GM06990 (cell line): ENCODE measurements at places on chromosomes 5 and 9.

DNA sequence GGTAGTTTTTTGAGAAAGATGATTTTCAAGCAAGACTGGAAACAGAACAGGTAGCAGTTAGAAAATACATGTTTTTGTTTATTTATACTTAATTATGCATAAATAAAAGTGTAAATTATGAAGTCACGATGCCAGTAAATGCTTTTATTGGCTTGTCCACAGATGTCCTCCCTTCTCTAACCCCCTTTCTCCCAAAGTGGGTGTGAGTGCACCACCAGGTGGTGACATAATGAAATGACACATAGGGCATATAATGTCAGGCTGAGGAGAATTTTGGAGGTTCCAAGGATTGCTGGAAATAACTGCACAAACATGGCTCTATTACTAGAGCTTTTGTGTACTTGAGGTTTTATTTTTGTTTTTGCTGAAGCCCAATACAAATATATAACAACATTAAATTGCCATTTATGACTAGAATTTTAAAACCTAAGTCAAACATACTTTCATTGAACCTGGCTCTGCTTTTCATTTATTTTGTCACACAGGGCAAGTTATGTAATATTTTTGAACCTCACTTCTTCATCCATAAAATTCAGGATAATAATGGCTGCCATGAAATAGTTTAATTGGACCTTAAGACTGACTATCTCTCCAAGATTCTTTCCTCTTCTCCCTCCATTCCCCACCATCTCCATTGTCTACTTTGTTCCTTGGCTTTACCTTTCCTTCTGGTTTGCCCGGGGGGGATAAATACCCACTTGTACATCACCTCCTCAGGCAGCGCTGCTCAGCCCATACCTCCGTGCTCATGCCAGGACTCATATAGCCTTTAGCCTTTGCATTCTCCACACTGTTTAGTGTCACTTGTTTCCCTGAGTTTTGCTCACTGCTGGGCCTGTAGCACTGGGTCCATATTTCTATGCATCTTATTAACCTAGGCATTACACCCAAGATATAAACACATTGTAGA, 168.8 kb downstream of the PDE4D start:
- DNase-seq: no peak

GRCh38 chr9:110351009-110351467, 13.4 kb upstream of the TXNDC8 start:
- DNase-seq: no peak

DNA sequence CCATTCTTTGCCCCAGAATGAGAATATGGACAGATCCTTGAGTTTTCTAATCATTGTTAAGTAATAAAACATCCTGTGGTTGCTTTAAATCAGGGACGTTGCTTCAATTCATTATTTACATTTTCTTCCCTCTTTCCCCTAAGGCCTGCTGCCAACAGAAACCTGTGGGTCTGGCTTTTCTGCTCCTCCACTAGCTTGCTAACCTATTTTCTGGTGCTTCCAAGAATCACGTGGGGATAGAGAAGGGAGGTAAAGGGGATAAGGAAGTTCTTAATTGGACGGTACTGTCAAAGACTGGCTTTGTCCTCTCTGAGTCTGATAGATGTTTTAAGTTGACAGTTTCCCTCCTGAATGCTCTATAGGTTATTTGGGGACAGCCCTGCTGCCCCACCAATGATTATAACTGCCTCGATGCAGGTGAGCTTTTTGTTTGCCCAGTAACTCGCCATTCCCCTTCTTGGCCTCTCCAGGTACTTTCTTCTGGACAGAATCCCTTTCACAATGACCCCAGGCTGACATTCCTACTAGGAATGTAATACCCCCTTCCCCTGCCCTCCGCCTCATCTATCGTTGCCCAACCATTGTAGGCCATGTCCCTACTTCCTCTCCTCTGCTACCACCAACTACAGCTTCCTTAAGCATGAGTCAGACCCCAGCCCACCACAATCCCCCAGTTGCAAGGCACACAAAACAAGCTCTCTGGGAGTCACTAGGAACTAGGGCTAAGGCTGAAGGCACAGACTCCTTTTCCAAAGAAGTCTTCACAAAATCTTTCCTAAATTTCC, 19.9 kb upstream of the CPEB4 start:
- DNase-seq: no peak

DNA sequence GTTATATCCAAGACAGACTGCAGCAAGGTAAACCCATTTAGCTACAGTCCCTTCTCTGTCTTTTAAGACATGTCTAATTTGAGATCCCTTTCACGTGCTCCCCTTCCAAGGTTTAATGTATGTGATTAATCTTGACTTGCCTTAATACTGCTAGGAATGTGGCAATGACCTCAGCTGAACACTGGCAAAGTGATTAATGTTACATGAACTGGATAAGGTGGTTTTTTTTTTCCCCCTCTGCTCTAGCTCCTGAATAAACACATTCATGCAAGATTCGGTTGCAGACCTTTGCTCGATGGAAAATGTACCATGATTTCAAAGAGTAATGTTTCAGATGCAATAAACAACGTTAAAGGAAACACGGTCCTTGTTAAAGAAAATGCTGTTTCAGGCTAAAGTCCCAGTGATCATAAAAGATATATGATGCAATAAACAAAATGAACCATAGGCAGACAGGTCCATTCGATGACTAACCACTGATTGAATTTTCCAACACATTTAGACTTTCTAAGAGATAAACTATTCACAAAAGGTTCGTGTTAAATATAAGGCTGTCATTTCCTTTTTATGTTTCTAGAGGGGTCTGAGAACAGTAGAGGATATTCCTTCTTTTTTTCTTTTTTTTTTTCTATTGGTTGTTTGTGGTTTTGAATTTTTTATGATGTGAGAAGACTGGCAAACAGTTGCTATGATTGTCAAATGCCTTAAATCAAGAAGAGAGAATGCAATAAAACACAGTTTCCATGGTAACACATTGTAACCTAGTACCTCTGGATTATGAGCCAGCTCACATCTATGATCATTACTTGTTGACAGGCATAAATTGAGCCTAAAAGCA, 44.7 kb upstream of the ZNF608 start:
- DNase-seq: no peak

GRCh38 chr5:4513381-4513780, 626.7 kb upstream of the ADAMTS16 start:
- no peak for DNase-seq

DNA sequence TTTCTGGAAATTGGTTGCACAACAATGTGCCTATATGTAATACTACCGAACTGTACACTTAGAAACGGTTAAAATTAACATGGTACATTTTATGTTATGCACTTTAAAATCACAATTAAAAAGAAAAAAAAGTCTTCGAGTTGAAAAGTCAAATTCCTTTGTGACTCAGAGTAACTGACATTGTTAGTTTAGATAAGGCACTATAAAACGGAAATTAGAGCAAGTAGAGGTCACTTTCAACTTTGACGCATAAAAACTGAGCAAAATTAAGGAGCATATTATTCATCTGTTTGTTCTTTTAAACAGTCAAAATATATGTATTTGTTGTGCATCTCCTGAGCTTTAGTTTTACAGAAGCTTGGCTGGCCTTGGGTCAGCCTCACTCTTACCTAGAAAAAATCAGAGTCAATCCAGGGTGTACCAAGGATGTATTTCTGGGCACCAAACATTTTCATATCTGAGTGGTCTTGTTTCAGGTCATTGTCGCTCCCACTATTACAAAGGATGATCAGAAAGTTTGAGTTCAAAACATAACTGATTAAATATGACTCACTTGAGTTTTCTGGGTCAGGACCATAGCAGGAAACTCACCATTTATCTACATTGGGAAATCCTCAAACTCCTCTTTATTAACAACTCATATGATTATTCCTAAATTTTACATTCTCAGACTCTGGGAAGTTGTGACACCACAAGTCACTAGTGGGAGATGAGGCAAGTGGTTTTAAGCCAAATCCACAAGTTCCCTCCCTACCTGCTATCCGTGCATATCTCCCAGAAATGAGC, 160.6 kb downstream of the CCDC192 start:
- no peak for DNase-seq

DNA sequence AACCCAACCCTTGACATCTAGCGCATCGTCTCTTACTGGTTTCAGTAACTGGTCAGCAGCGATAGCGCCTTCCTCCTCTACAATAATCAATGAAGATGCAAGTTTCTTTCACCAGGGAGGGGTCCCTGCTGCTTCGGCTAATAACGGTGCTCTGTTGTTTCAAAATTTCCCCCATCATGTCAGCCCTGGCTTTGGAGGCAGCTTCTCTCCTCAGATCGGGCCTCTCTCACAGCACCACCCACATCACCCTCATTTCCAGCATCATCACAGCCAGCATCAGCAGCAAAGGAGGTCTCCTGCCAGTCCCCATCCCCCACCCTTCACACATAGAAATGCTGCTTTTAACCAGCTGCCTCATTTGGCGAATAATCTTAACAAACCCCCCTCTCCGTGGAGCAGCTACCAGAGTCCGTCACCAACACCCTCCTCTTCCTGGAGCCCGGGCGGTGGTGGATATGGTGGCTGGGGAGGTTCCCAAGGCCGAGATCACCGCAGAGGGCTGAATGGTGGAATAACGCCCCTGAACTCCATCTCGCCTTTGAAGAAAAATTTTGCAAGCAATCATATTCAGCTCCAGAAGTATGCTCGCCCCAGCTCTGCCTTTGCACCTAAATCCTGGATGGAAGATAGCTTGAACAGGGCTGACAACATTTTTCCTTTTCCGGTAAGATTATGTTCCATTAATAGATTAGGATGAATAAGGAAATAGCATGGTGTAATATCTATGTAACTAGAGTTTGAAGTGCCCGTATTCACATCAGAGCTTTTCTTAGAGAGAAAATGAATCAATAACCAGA, 2.2 kb downstream of the CPEB4 start:
- no peak for DNase-seq

- peak; percentile 56 for DNase-seq
These were observed 41.6 kb upstream of the LCP2 start for GRCh38 chr5:170338933-170339779.

GRCh38 chr9:38388283-38389223, 3.9 kb upstream of the ALDH1B1 start:
- no peak for DNase-seq

DNA sequence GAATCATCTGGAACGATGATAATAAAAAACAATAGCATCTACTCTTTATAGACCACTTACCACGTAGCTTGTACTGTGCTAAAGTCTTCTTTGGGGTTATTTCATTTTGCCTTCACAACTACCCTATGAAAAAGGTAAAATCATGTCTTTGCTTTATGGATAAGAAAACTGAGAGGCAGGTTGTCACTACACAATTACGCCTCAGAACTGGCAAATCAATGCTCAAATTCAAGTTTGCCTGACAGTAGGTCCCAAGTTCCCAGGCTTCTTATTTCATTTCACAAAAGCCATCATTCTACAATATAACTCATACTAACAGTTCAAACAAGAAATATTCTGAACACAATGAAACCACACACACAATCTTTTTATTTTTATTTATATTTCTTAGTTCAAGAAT, 258.5 kb downstream of the GABRB2 start:
- no peak for DNase-seq

DNA sequence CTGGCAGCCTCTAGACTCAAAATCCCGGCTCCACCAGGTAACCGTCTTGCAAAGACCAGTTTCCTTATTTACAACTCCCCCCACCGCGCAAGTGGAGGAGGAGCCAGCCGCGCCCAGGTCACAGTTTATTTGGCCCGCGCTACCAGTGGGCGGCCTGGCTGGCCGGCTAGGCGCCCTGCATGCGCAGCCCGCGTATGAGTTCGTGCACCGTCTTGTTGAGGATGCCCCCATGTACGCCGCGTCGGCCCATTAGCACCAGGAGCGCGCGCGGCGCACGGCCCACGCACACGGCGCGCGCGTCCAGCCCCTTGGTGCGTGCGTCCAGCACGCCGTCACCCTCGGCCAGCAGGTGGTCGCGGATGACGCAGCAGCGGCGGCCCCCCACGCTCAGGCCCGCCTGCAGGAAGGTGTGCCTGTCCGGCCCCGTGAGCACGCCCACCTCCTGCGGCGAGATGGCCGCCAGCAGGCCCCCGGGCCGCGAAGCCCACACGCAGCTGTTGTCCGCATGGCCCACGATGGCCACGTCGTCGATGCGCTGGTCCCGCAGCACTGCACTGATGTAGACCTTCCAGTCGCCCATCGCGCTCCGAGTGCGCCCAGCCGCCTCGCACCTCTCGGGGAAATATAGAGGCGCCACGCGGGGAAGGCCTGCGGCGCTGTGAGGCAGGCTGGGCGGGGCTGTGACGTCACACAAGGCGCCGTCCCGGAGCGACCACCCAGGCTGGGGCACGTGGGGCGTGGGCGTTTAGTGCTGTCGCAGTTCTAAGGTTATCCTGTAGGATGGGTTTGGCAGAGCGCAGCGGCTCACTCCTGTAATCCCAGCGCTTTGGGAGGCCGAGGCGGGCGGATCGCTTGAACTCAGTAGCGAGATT, at the start of gene PFN3:
Gene PFN3 (minus strand): TSS at position 665 of the 872 bp plus-strand sequence. CDS start 85 bp downstream, at position 580.
- no peak for DNase-seq

GRCh38 chr5:122896598-122897282, 51.3 kb downstream of the SNX24 start:
- DNase-seq: no peak

DNA sequence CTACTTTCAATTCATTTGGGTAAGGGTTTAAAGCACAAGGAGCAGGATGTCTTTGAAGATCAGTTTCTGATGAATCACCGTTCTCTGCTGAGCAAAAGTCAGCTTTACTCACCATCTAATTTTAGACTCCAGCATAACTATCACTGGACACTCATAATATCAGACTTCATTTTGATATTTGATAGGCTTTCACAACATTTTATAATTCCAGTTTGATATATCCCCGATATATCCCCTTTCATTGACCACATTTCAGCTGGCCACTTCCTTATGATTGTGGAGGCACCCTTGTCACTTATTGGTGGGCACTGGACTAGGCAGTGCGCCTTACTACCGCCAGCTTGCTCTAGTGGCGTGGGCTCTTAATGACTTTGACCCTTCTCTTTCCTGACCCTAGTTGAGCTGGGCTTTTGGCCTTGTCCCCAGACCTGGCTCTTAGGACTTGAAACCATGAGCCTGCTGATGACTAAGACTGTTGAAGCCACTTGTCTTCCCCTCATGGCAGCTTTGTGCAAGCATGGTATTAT, 46.8 kb downstream of the CYSTM1 start:
- no peak for DNase-seq

DNA sequence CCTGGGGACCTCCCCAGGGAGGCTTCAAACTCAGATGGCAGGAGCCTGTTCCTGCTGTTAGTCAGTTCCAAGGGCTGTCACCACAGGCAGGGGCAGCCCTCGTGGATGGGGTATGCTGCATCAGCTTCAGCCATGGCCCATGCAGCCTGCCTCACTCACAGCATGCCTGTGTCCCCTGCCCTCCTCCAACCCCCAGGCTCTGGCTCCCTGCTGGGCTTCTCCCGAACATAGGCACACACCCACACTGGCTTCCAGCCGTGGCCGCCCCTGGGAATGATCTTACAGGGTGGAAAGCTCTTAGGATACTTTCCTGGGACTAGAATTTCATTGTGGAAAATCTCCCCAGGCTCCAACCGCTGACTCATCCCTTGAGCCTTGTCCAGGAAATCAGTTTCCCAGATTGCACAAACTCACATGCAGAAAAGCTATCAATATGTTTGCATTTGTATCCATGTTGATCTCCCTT, 163.8 kb downstream of the SEC61B start:
- DNase-seq: no peak
